CD4-positive, alpha-beta memory T cell (primary cell): ENCODE measurements at places on chromosomes 4 and X.

- no peak for DNase-seq
Measured at GRCh38 chrX:148938348-148938747, 437.9 kb downstream of the AFF2 start.

DNA sequence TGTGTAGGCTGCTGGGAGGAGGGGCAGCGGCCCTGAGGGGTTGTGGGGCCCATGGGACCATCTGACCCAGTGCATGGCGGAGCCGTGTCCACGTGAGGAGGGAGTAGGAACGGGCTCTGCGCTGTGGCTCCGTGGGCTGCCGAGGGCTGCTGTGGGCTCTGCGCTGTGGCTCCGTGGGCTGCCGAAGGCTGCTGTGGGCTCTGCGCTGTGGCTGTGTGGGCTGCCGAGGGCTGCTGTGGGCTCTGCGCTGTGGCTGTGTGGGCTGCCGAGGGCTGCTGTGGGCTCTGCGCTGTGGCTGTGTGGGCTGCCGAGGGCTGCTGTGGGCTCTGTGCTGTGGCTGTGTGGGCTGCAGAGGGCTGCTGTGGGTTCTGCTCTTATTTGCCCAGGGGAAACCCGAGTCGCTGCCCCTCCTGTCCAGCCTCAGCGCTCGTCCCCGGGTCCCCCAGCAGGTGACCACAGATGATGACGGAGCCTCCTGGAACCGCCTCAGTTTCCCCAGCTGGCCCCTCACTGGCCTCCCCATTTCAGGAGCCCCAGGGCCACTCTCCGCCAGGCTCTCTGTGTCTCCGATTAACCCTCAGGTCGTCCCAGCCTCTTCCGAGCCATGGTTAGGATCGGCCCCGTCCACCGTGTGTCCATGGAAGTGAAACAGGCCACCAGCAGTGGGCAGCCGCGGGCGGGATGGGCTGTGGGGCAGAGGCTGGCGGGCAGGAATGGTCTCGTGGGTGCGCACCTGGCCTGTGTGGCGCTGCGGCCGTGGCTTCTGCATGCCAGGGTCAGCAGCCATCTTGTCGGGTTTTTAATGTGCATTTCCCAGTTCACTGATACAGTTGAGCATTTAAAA is 20.0 kb downstream of the PCGF3 start:
- no peak for DNase-seq

DNA sequence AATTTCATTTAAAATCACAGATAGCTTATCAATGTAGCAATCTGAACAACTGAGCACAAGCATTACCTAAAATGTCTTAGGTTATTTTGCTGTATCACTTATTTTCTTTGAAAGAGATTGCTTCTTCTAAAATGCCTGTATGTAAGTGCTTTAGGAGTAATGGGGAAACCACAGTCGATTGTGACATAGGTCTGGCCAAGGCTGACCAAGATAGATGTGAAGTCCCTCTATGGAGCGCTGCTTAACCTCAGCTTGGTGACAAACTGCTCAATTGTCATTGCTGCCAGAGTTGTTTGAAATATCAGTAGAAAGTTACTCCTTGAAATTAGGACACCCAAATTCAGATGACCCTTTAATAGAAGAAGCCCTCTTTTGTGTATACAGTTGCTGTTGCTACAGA is 401.9 kb upstream of the NDST4 start:
- DNase-seq, result no peak

GRCh38 chr4:18880871-18881270 is 859.3 kb upstream of the LCORL start:
- no peak for DNase-seq

DNA sequence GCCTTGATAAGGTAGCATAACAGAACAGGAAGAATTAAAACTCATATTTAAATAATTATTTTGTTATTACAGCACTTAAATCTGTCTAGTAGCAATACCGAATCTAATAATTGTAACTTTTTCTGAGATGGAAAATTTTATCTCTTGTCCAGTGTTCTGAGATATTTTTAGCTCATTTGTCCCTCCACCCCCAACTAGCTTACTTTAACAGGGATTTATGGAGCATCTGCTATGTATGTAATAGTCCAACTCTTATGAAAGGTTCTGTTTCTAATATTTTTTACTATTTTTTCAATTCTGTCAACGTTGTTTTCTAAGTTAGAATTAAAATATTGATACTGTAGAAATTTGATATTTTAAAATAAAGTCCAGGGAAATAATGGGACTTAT is 38.2 kb upstream of the NUDT6 start:
- no peak for DNase-seq

DNA sequence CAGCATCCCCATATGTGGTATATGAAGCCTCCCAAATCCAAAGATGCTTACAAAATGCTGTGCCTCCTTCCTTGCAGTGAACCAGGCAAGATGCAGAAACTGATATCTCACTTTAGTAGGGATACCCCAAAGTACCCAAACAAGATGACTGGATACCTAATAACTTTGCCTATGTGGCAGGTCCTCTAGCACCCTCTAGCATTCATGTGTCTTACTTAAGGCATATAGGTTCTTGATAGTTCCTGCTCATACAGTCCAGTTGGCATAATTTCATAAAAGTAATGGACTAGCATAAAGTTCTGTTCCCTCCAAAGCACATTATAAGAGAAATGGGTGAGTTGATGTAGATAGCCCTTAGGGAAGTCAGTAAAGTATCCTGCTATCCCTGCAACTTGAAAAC is 36.8 kb upstream of the SPP1 start:
- no peak for DNase-seq

GRCh38 chr4:169660929-169661328 is 40.6 kb downstream of the CLCN3 start:
- no peak for DNase-seq

DNA sequence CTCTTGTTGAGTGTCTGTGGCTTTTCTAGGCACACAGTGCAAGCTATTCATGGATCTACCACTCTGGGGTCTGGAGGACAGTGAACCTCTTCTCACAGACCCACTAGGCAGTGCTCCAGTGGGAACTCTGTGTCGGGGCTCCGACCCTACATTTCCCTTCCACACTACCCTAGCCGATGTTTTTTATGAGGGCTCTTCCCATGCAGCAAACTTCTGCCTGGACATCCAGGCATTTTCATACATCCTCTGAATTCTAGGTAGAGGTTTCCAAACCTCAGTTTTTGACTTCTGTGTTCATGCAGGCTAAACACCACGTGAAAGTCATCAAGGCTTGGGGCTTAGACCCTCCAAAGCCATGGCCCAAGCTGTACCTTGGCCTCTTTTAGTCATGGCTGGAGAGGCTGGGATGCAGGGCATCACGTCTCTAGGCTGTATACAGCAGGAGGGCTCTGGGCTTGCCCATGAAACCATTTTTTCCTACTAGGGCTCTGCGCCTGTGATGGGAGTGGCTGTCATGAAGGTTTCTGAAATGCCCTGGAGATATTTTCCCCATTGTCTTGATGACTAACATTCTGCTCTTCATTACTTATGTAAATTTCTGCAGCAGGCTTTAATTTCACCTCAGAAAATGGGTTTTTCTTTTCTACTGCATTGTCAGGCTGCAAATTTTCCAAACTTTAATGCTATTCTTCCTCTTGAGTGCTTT is 249.8 kb upstream of the CPEB2 start:
- DNase-seq, result no peak

GRCh38 chrX:14220386-14220944 is 190.8 kb upstream of the GEMIN8 start:
- DNase-seq, result no peak

- no peak for DNase-seq
Measured at GRCh38 chr4:182819751-182820150, 97.4 kb downstream of the DCTD start.

GRCh38 chr4:97770222-97770621 is 373.1 kb downstream of the STPG2 start:
- DNase-seq, result no peak

DNA sequence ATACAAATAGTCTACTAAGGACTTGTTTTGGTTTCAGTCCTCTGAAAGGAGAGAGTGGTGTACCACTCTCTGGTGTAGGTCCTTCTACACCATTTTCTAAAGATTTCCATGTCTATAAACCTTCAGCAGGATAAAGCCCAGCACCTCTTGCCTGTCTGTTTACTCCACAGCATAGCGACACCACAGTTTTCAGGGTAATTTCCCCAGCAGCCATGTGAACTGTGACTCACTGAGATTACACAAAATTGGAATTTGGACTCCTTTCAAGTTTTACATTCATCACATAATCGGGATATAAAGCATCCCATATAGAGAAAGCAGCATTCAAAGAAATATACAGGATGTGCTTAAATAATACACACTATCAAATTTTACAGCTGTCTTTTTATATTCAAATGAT is 229.6 kb downstream of the PRDM5 start:
- DNase-seq, result no peak

DNA sequence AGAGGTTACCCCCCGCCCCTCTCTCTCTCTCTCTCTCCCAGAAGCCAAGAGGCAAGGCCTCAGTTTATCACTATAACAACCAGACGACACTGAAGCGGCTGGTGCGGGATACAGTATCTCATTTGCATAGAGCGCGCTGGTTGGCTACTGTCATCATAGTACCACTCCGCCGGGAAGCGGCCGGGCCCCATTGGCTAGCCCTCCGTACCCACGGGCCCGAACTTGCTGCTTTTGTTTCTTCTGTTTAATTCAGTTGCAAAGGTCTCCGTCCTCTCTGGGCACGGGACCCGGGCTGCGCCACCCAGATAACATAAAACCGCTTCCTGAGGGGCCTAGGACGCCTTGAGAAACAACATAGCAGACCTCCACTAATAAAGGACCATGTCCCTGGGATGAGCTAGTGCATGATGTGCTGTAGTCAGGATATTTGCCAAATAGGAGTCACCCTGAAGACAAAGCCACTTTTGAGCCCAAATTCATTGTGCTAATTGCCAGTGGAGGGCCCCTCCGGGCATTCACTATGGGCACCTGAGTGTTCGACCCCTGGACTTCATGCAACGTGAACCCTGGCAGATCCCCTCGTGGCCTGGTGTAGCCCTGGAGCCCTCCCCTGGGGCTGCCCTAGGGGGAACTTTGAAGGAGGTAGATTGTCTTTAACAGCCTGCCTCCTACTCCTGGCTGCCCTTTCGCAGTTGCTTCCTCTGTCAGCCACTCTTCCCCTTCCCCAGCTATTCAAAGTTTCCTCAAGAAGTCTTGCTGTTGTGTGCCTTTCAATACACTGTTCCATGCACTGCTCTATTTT is at the start of gene PCYT1B:
PCYT1B (minus strand) TSS at position 91 of the 802 bp plus-strand sequence. CDS start 242 bp downstream, outside the sequence.
- DNase-seq, result peak; percentile 45

- peak; percentile 82 for DNase-seq
Measured at GRCh38 chrX:20252381-20253231, 14.1 kb downstream of the RPS6KA3 start.

GRCh38 chrX:134004084-134004483 is 18.7 kb upstream of the GPC3 start:
- DNase-seq, result no peak

- no peak for DNase-seq
Measured at GRCh38 chrX:27597508-27597907, 7.4 kb downstream of the DCAF8L2 start.

- no peak for DNase-seq
Measured at GRCh38 chr4:187289371-187289770, 565.7 kb upstream of the FAT1 start.

DNA sequence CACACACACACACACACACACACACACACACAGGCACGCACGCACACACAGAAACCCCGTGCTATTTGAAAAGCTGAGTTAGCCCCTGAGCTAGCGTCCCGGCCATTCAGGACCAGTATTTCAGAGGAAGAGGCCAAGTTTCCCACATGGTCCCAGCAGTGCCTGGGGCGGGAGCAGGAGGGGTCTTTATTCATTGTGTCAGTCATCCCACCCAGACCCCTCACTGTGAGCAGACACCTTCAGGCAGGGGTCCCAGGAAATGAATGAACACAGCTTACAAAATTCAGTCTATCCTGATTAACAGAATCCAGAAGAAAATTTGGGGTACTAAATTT is 58.1 kb downstream of the ZFYVE28 start:
- no peak for DNase-seq
